A375 (cell line): ENCODE measurements at places on chromosomes 1 and 21. TPM values are rescaled to one million over a fixed set of nuclear protein-coding genes. Genes with fewer than 3 reads are reported as not detected.

The THEM5 gene
- not detected in 2 replicates for total RNA-seq

The ADAM30 gene
- not detected in 2 replicates for total RNA-seq

The TIE1 gene
- total RNA-seq: 4.5 and 6.1 TPM in 2 replicates

The WDTC1 gene
- total RNA-seq: 17.9 and 18.5 TPM in 2 replicates

The OR6K3 gene
- not detected in 2 replicates for total RNA-seq

The PLA2G4A gene
- 0.98 and 1.0 TPM in 2 replicates for total RNA-seq

The NOTCH2 gene
- 66.4 and 78.5 TPM in 2 replicates for total RNA-seq

The ASTN1 gene
- 1.7 and 3.0 TPM in 2 replicates for total RNA-seq

The CNIH3 gene
- 4.4 and 11.2 TPM in 2 replicates for total RNA-seq

The OR14K1 gene
- not detected in 2 replicates for total RNA-seq

The S100A12 gene
- total RNA-seq: not detected in 2 replicates

The CYP2J2 gene
- total RNA-seq: 0.60 and 0.61 TPM in 2 replicates

The DNASE2B gene
- not detected in 2 replicates for total RNA-seq

The TNFRSF1B gene
- total RNA-seq: 3.6 and 4.1 TPM in 2 replicates

The SMCP gene
- total RNA-seq: not detected in 2 replicates

The COL9A2 gene
- total RNA-seq: 9.9 and 10.6 TPM in 2 replicates

The TMEM240 gene
- total RNA-seq: 0.27 TPM in 1 of 2 replicates, not detected in the other

The AMY2B gene
- total RNA-seq: 0.83 and 1.1 TPM in 2 replicates

The ALG14 gene
- total RNA-seq: 2.6 and 5.4 TPM in 2 replicates

The CSF3R gene
- total RNA-seq: not detected in 2 replicates

The SLFNL1 gene
- 0.21 TPM in 1 of 2 replicates, not detected in the other for total RNA-seq

The FAM3B gene
- 0.16 and 0.26 TPM in 2 replicates for total RNA-seq

The FCRL6 gene
- not detected in 2 replicates for total RNA-seq

The OVAAL gene
- not detected in 2 replicates for total RNA-seq

The CHAF1B gene
- total RNA-seq: 9.3 and 10.9 TPM in 2 replicates

The SPATA1 gene
- total RNA-seq: 0.98 TPM in 1 of 2 replicates, not detected in the other

The PRCC gene
- total RNA-seq: 71.5 and 86.6 TPM in 2 replicates

The SLC45A3 gene
- 13.4 and 14.5 TPM in 2 replicates for total RNA-seq

The HORMAD1 gene
- total RNA-seq: not detected in 2 replicates
